Hepatic stellate cell (primary cell): ENCODE measurements at places on chromosomes 1 and 21.

DNA sequence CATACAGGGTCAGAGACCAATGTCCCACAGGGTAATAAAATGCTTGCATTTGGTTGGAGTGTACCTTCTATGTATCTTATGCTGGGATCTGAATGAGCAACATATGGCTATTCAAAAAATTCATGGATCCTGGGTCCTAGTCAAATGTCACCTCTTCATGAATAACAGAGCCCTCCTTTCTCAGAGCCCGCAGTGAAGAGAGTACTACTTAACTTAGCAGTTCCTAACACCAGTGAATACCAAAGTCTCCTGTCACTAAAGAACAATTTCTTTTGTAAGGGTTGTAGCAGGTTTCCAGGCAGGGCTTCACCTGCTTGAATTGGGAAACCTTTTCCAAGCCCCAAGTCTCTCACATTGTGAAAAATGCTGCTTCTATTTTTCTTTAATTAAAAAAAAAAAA lies 483.0 kb upstream of the DEPDC1 start:
- DNase-seq = no peak

DNA sequence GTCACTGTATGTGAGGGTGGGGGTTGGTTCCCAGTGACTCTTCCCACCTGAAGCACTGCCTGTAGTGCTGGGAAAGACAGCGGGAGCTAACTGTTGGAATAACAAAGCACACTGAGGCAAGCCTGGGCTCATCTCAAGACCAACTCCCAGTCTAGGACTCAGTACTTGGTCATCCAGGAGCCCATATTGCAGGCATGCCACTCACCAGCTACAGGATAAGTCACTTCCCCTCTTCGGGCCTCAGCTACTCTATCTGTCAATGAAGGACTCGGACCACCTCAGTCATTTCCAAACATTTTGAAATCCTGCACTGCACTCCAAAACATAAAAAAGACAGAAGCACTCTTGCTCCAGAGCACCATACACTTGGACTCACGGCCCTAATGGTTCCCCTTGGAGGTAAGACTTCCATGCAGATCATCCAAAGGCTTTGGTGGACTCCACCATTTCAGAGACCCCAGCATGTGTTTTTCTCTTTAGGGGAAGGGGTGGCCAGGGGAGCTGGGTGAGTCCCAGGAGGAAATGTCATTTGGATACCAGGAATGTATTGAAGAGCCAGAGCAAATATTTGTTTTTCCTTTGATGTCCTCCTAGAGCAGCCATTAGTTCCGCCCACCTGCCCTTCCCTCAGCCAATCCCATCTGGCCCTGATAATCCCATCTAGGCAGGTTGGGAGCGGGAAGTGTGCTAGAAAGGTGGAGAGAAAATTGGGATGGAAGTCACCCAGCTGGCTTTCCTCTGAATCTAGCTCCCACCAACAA lies 3.1 kb downstream of the NUAK2 start:
- DNase-seq = no peak

DNA sequence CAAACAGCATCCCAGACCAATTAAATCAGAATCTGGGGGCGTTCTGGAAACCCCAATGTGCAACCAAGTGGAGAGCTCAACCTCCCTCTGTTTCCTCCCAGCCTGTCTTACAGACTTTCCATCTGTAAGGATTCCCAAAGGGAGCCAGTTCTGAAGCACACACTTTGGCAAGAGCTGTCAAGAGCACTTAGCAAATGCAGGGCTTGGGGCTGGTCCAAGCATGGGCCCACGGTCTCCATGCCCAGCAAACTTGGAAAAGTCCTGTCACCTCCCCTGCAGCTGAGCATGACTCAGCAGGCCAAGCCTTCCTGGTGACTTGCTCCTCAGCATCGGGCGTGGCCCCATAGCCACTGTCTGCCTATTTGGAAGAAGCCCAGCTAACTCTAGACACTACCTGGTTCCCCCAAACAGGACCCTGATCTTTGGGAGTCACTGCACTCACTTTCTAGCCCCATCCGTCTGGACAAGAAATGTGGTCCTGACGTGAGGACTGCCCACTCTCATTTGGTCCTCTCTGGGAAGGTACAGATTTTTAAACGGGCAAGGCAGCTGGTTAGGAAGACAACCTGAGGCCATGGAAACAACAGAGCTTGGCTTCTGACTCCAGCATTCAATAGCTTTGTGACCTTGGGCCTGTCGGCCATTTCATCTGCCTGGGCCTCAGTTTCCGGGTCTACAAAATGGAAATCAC lies 16.9 kb downstream of the SLC2A1 start:
- DNase-seq = peak; percentile 81

DNA sequence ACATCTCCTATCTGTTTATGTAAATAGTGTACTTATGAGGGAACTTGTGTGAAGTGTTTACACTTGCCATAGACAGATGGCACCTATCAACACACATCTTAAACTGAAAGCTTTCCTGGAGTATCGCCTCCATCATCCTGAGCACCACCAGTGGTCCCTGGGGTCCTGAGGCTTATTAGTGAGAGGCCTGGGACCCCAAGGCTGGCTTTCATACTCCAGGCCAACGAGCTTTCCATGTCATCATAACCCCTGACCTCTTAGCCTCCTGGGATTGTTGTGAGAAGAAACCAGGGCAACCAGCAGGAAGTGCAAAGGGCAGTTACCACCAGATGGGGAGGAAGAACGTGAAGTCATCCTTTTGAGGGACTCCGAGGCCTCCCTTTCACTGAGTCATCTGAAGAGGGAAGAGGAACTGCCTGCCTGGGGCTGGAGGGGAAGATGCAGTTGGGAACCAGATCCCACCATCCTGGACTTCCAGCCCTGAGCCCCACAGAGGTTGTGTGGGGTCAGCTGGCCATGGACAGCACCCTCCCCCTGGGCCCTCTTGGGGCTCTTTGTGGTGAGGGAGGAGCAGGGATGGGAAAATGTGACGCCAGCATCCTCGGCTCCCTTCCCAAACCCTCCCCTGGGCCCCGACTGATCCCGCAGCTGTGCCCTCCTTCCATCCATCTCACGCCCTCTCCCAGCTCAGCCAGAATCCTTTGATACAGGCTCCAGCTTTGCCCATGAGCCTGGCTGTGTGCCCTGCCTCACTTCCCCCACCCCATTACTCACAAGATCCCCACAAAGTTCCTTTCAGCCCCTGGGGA lies 5.8 kb downstream of the INKA2 start:
- peak; percentile 86 for DNase-seq

DNA sequence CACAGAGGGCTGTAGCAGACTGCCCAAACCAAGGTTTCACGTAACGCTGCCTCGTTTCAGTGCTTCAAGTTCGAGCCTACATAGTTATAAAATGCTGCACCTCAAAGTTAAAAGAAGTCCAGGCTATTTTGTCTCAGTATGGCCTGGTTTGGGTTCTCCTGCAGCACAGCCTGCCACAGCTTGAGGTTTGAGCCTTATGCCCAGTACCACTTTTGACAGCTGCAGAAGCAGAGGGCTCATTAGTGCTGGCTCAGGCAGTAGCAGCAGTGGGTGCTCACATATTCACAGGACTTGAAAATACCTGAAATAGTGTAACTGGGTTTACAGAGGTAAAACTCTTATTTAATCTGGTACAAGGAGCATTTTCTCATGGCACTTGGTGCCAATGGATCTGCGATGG lies 15.3 kb downstream of the SPATA46 start:
- no peak for DNase-seq

DNA sequence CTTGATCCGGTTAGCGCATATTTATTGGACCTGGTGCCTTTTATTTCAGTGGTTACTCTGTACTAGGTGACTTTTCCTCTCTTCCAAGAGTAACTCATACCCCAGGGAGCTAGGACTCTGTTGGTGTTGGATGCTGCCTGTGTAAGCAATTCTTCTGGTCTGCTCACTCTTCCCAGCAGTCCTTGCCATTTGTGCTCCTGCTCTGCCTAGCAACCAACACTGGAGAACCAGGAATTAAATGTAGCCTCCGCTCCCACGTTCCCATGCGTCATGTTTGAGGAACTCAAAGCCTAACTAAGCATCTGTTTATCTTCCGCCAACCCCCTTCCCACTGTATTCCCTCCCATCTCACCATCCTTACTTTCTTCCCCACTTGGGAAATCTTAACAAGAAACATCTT lies 65.7 kb upstream of the RAVER2 start:
- DNase-seq = no peak

DNA sequence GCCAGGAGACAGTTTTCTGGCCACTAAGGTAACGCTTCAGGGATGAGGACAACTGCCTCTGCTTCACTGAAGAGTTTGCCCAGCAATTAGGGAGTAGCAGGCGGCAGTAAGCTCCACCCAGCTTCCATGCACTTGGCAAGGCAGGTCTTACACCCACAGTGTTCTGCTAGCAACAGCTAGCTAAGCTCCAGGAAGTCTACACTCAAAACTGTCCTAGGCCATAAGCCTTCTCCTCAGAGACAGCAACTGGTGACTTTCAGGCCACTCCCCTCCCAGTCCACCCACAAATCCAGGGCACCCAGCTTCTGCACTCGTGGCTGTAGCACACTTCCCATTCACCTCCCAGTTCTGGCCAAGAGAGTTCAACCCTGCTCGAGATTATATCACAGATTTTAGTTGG lies 47.3 kb downstream of the KMO start:
- no peak for DNase-seq

GRCh38 chr1:214467078-214467585 lies 84.3 kb downstream of the PTPN14 start:
- no peak for DNase-seq

DNA sequence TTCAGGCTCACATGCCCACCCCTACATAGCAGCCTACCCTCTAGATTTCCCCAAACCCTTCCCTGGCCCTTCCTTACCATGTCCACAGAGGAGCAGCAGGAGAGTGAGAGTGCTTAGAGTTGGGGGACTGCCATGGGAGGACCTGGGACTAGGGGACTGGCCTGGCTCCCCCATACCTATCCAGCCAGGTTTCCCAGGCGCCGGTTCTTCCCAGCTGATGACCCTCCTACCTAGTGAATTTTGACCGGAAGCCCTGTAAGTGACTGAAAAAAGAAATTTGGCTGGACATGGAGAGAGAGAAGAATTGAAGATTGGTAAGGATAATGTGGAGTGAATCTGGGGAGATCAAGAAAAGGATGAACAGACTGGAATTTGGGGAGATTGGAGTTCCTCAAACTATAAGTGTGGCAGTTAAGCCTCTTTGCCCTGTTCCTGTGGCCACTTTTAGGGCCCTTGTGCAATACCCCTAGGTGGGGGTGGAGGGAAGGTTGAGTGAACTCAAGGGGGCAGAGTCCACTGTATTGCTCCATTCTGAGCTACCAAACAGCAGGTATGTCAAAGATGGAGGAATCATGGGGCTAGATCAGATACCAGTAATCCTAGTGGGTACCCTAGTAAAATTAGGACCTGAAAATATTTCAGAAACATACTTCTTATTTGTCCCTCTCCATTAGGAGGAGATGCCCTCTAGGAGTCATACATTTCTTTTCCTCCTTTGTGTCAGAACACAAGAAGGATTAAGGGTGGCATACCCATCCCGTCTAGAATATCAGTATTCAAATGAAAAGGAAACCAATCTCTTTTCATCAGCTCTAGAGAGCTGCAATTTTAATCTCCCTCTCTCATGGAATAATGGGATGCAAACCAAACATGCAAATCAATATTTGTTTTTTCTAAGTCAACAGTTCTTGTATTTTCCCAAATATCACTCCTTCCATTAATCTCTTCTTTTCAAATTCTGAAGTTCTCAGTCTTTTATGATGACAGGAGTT lies 1.2 kb downstream of the HJV start:
- DNase-seq = no peak

DNA sequence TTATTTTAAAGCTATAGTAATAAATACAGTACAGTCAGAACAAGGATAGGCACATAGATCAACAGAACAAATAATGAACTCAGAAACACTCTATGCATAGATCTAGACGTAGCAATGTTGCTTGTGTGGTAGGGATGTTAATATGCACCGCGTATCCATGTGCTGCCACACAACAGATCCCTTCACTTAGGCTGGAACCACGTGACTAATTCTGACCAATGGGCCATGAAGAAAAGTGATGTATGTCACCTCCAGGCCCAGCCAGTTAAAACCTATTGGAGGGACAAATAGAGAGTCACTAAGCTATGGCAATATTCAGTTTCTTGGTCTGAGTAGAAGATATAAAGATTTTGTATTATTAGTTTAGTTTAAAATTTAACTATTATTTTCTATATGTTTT lies 91.4 kb downstream of the ADAMTS1 start:
- no peak for DNase-seq

DNA sequence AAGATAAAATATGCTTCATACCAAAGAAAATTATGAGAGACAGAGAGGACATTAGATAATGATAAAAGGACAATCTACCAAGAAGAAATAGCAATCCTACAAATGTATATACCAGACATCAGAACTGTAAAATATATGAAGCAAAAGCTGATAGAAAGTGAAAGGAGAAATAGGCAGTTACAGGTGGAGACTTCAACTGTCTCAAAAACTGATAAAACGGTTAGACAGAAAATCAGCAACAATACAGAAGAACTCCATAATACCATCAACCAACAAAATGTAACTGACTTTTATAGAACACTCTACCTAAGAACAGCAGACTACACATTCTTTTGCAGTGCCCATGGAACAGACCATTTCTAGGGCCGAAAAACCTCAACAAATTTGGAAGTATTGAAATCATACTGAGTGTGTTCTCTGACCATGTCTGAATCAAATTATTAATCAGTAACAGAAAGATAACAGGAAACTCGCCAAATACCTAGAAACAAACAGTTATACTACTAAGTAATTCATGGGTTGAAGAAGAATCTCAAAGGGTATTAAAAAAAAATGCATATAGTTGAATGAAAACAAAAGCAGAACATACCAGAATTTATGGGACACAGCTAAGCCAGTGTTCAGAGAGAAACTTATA lies 132.1 kb downstream of the RPS6KC1 start:
- no peak for DNase-seq

GRCh38 chr1:157249739-157250138 lies 111.5 kb upstream of the ETV3 start:
- DNase-seq = no peak

DNA sequence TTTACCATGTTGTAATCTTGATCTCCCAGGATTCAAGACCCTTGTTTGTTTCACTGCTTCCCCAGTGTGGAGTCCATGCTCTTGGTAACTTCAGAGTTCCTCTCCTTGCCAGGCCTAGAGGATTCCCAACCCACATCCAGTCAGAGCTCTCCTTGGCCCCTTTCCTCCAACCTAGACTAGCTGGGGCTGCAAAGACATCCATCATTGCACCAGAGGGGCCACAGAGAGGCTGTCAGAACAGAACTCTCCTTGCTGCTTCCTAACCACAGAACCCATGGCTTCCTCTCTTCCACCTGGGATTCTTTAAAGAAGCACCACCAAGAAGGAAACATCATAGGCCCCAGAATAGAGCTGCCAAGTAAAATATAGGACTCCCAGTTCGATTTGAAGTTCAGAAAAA lies 81.0 kb downstream of the HMGB4 start:
- no peak for DNase-seq

- DNase-seq = no peak
These were observed 93.4 kb upstream of the F3 start for GRCh38 chr1:94634977-94635416.

DNA sequence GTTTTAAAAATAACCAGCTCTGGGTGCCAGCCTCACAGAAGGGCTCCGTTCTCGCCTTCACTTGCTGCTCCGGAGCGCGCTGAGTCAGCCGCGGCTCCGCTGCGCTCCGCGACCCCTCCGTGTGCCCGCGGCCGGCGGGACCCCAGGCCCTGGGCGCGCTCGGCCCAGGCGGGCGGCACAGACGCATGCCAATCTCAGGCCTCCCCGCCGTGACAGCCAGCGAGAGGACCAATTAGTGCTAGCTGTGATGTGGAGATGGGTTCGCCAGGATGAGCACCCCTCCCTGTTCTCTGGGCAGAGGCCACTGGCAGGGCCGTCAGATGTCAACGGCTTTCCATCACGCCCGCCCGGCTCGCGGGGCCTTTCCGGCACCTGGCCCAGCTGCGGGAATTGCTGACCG lies 293.8 kb downstream of the SPATA17 start:
- DNase-seq = no peak
